Stimulated activated CD8-positive, alpha-beta memory T cell treated with anti-CD3 and anti-CD28 coated beads, Interleukin-7, amount 100 ng/mL, for 24 hours (primary cell): ENCODE measurements at places on chromosomes 1 and 21.

DNA sequence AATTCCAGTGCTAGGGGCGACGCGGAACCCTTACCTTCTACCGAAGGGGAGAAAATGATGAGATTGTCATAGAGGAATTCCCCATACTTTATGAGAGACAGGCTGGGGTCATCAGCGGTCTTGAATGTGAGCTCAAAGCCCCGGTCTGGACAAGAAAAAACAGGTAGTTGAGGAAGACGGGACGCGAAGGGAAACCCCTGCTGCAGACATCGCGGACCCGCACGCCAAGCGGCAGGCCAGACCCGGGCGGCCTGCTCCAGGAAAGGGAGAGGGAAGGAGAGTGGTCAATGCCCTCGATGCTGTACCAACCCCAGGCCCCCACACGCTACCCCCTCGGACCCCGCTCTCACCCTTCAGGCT, 342 bp downstream of the DDOST start:
- DNase-seq = no peak

- no peak for DNase-seq
These were observed 3.1 kb downstream of the CHD1L start for GRCh38 chr1:147245586-147246021.

DNA sequence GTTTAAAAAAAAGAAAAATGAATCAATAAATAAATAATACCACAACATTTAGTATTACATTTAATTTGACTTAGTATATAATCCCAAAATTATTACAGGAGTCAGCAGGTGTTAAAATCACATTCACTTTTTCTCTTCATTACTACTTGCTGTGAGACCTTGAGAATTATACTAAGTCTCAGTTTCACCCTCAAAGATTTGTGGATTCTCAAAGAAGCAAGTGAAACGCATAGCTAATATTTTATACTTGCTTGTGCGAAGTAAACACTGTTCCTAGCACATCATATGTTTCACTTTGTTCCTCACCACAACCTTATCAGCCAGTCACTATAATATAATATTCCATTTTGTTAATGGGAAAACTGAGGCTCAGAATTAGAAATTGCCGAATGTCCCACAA, 4.0 kb downstream of the CLCA1 start:
- DNase-seq = no peak

DNA sequence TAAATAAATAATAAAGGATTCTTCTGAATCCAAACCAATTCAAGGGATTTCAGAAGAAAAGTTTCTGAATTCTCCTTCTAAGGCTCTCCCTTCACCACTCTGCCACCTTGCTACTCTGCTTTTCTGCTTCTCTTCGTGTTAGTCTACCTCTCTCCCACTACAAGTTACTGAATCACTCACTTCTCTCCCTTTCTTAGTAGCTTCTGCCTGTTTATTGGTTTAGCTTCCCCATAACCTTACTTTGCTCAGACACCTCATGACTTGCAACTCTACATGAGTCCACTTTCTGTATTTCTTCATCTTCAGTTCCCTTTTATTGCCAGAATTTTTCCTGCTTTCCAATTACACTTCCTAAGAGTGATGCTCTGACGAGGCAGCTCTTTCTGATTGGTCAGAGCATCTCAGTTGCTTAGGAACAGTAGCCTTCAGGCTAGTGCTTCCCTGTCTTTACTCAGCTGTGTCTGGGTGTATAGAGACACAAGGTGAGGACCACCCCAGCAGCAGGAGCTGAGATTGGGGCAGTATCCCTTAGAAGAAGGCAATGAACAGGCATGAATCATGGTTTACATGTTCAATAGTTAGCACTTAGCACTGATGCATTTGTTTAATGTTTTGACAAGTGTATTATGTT, 144.6 kb downstream of the SLC30A10 start:
- DNase-seq = no peak

DNA sequence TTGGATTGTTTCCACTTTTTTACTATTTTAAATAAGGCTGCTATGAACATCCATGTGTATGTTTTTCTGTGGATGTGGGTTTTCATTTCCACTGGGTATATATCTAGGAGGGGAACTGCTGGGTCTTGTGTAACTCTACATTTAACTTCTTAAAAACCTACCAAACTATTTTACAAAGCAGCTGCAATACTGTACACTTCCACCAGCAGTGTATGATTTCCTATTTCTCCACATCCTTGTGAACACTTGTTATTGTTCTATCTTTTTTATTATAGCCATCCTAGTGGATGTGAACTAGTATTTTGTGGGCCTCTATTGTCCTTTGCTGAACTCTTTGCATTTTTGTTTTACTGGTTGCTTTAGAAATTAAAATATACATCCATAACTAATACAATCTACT, 33.4 kb downstream of the DIPK1A start:
- DNase-seq = no peak

GRCh38 chr1:17886838-17887441, 131.8 kb downstream of the ACTL8 start:
- no peak for DNase-seq

GRCh38 chr1:234971586-234972297, 156.9 kb downstream of the TOMM20 start:
- no peak for DNase-seq

DNA sequence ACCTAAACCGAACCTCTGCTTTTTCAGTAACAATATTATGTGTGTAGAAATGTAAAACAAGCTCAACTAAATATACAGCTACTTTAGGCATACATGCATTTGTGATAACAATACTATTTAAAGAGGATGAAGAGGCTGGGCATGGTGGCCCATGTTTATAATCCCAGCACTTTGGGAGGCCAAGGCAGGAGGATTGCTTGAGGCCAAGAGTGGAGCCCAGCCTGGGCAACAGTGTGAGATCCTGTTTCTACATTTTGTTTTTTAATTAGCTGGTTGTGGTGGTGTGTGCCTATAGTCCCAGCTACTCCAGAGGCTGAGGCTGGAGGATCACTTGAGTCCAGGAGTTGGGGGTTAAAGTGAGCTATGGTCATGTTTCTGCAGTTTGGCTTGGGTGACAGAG, 73.6 kb upstream of the LYPLAL1 start:
- no peak for DNase-seq

DNA sequence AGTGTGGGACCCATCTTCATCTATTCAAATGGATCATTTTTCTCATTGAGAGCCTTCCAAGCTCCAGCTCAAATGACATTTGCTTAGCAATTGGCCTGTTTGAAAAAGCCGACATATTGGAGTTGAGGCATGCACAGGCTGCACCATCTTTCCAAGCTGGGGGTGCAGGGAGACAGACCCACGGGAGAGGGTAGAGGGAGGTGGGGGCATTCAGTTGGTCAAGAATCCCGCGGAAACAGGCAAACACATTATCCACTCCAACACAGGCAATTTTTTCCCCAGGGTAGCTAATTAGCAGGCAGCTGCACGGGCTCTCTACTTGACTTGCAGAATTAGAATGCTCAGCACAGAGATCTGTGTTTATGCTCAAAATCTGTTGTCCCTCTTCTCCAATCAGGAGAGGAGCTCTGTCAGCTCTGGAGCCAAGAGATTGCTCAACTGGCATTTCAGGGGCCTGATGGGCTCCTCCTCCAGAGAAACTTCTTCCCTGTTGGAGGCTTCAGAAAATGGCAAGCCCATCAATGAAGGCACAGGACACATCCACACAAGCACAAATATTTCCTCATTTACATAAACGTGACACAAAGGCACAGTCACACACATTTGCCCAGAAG, 267.8 kb downstream of the FOXD2 start:
- no peak for DNase-seq

DNA sequence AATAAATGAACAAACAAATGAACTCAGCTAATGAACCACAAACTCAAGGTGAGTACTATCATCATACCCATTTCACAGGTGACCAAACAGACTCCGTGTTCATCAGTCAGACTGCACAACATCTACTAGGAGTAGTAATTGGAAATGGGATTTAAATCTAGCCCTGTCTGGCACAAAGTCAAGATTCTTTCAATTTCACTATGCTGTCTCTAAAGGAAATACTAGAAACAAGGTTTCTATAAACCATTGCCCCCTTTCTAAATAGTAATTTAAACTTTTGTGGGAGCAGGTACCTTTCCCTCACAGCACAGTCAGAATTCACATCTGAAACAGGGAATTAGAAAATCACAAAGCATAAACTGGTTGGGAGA, 160.3 kb downstream of the TGFBR3 start:
- no peak for DNase-seq

- no peak for DNase-seq
These were observed 48.5 kb downstream of the GNG4 start for GRCh38 chr1:235601104-235601503.

DNA sequence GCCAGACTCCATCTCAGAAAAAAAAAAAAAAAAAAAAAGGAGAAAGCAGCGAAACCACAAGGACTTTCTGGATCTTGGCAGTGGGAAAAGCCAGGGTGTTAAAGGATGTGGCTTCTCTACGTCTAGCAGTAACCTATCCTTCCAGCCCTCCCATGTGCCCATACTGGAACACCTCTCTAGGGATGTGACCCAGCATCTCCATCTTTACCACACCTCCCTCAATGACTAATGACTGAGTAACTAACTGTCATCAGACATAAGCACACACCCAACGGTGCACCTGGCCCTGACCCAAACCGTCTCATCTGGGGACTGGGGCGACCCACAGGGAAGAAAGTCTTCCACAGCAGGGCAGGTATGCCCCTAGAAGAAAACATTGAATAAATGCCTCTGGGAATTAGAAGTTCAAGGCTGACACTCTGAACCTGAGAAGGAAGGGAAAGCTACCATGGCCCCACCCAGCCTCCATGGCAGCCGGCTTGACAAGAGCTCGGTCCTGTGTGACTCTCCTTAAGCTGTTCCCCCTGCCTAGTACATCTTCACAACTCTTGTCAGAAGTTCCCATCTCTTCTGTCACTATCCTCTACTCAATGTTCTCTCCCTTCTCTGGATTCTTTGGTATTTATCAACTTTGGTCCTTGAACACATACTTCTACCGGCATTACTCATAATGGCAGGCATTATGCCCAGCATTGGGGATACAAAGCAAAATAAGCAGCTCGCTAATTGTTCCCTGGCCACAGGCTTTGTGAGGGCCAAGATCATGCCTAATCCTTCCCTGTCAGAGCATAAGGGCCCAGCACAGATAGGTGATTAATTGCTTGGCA, 14.8 kb upstream of the PAQR6 start:
- no peak for DNase-seq

GRCh38 chr1:227838181-227838580, 22.7 kb downstream of the PRSS38 start:
- no peak for DNase-seq

GRCh38 chr1:230147253-230148125, 80.5 kb downstream of the GALNT2 start:
- no peak for DNase-seq

- no peak for DNase-seq
These were observed 3.3 kb upstream of the SLAMF8 start for GRCh38 chr1:159823406-159823805.

- DNase-seq = no peak
These were observed 10.6 kb upstream of the SIM2 start for GRCh38 chr21:36688324-36688723.

- DNase-seq = no peak
These were observed 11.8 kb downstream of the IER5 start for GRCh38 chr1:181100015-181100905.

- DNase-seq = no peak
These were observed 37.5 kb downstream of the ZNF281 start for GRCh38 chr1:200372095-200372884.

DNA sequence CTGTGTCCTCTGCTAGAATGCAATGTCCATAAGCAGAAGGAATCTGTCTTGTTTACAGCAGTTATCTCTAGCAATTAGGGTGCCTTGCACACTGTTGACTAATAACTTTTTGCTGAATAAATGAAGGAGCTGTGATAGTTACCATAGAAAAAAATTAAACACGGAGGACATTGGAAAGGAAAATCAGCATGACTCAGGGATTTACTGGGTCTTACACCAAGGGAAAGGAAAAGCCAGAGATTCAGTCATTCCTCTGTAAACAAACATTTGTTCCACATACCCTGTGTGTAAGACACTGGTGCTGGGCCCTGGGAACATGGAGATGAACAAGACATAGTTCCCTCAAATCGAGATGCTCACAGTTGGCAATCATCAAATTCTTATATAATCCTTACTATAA, 183.3 kb downstream of the PTGER3 start:
- DNase-seq = no peak

DNA sequence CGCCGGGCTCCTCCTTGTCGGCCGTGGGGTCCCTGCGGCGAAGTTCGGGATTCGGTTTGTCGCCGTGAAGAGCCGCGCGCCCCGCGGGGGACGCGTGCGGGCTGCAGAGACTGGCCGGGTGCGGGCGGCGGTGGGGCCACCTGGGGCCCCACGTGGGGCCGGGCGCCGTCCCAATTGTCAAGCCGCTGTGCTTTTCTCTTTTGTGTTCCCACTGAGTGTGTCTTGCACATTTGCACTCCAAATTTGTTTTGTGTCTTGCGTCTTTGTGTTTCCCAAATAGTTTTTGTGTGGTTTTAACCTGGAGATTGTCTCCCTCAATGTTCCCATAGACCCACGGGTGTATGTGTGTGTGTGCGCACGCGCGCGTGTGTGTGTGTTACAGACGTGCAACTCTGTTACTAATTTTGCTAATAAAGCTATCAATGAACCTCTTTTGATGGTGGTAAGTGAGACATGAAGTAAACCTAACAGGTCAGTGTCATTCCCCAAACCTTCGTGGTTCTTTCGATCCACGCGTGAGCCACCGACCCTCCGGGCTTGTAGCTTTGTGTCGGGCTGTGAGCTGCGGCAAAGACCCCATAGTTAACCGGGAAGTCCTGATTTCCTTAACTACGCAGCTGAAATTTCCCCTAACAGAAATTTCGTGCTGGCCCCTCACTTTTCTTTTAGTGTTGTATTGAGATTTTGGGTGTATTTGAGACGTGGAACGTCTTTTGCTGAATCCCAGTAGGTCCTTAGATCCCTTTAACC, 708 bp downstream of the PRDM2 start:
- DNase-seq = peak; percentile 10
